ENCODE measurements at places on chromosomes 7 and 10.

DNA sequence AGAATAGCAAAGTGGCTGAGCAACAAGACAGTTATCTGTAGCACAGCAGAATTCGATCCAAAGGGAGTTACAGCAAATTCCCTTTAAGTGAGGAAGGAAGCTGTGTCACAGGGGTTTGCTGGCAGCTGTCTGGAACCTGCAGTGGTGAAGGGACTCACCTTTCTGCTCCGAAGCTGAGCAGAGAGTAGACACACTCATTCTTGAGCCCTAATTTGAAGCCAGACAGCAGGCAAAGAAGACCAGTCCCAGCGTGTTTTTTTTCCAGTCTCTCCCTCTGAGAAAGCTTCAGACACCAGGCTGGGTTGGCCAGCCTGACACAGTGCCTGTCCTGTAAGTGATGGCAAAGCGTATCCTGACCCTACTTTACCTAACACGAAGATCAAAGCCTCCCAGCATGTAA, 210.7 kb downstream of the TRIL start:
- no peak for DNase-seq

- DNase-seq = no peak
These were observed 2.9 kb upstream of the MTPN start for GRCh38 chr7:135980012-135980551.

DNA sequence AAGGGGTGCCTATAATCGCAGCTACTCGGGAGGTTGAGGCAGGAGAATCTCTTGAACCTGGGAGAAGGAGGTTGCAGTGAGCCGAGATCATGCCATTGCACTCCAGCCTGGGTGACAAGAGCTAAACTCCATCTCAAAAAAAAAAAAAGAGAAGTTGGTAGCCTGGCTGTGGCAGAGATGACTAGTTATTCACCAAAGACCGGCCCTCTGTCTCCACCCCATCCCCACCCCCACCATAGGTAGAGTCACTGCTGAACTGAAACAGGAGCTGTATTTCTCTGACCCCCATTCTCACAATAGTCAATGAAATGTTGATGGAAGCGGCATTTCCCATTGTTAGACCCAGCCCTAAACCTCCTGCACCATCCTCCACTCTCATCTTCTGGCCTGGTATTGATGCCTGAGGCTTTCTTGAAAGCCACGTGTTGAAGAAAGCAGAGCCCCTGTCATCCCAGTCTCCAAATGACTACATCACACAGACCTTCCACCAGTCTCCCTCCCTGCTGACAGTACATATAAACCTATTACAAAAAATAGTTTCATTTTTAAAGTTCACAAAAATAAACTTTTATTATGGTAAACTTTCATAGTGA, 9.4 kb upstream of the PIK3CG start:
- no peak for DNase-seq

DNA sequence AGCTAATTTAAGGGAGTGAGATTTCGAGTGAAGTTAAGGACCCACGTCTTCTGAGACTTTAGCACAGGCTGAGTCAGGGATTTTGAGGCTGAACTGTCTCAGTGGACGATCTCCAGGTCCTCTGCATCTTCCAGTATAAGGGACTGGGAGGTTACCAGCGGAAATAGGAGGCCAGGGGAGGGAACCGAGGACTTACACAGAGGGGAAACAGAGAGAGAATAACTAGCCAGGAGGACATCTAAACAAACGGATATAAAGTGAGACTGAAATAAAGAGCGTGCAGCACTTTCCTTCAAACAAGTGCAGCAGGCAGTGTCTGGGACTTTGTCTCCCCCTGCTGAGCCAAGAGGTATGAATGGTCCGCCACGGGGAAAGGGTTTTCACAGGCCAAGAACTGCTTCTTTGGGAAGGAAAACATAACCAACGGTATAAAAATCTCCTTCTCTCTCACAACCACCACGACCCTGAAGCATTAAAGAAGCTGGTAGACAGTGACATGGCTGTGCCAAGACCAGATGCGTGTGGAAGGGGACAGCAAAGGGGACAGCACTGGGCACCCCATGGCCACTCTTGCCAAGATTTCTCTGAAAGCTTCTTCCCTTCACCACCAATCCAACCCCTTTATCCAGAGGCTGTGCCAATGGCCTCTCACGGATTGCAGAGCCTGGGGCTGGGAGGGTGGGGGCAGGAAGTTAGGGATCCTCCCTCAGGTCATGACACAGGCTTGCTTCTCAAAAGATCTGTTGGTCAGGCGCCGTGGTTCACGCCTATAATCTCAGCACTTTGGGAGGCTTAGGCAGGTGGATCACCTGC, 72.0 kb downstream of the SLC37A3 start:
- peak; percentile 63 for DNase-seq

DNA sequence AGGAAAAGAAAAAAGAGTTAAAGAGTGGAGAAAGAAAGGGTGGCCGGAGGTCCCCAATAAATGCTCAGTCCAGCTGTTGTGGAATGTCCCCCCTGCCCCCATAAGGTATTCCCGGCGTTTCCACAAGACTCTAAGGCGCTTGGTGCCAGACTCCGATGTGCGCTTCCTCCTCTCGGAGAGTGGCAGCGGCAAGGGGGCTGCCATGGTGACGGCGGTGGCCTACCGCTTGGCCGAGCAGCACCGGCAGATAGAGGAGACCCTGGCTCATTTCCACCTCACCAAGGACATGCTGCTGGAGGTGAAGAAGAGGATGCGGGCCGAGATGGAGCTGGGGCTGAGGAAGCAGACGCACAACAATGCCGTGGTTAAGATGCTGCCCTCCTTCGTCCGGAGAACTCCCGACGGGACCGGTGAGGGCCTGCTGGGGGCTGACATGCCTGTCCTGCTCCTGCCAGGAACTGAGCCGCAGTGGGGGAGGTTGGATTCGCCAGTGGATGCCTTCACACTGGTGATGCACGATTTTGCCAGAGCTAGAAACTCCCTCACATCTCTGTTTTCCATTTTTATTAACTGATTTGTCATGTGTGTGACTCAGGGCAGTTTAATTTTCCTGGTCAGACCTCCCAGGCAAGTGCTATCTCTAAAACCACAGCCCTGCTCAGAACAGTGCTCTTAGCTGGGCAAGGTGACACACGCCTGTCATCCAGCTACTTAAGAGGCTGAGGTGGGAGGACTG, 34.2 kb downstream of the TACR2 start:
- DNase-seq = no peak

DNA sequence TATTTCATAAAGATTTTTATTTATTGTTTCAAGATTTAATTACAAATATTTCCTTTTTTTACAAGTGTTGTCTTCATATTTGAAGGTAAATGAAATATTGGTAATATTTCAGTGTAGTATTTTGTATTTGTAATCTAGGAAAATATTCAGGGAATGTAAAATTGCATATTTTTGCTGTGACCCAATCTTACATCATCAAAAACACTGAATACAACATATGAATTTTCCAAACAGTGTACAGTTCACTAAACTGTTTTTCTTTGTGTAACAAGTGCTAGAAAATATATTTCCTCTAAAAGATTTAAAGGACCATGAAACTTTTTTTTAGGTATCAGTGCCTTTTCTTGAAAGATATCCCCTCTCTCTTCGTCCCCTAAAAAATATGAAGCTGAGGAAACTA, 251.9 kb upstream of the KCND2 start:
- DNase-seq = no peak

DNA sequence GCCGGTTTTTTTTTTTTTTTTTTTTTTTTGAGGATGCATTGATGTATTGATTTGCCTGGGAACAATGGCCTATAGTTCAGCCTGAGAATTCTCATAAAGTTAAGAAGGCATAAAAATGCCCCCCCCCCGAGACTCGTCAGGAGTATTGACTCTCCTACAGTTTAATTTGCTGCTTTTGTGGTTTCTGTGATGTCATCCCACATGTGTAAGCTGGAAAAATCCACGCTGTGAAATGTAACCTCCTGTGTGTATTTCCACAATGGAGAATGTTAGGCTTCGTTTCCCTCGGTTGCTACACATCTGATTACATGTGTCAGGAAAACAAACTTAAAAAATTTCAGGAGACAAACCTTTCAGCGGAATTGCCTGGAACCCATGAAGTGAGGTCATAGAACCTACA, 117.9 kb downstream of the FANK1 start:
- DNase-seq = no peak

DNA sequence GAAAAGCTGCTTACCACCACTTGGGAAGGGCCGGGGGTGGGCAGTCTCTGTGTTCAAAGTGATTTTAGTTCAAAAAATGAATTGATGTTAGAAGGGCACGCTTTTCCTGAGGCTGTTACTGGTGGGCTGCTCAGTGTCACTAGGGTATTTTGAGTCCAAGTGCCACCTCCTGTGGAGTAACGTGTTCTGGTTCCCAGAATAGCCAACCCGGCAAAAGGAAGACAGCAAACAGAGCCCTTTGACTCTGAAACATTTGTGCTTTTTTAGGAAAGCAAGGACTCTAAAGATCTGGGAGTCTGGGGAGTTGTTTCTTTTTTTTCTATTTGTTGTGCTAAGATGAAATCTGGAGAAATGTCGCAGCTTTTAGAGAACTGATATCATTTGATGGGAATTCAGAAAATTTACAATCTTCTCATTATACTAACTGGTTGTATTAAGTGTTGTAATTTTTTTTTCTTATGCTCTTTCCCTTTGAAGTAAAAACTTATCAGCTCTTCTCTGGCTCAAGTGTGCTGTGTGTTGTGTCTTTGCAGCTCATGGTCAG, 66.2 kb downstream of the MKX start:
- DNase-seq = no peak

DNA sequence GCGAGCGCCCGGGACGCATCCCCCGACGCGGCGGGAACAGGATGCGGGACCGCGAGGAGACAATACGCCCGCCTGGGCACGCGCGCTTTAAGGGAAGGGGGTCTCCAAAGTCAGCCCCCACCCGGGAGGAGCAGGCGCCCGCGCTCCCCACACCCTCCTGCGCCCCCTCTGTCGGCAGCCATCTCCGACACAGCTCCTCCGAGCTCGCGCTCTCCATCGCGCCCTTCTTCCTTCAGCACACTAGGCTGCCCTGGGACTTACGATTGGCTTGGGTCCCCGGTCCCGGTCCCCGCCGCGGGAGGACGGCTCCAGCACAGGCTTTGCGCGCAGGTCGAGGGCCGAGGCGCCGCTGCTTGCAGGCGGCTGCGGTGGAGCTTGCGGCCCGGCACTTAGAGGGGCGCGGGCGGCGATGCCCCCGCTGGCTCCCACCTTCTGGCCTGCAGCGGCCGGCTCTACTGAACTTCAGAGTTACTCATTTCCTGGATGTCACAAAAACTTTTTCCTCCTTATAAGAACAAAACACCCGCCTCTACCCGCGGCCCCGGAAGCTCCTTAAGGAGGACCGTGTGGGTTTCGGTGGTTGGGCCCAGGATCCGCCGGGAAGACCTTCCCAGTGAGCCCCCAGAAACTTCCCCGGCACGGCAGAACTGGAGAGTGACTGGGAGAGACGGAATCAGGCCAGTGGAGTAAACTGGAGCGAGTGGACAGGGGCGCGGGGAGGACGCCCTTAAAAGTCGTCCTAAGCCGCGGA, at the start of gene ITPRIP:
Gene ITPRIP, minus strand, starts transcription at position 481 of the 751 bp plus-strand sequence. CDS start 22,414 bp downstream, outside the sequence.
- no peak for DNase-seq

DNA sequence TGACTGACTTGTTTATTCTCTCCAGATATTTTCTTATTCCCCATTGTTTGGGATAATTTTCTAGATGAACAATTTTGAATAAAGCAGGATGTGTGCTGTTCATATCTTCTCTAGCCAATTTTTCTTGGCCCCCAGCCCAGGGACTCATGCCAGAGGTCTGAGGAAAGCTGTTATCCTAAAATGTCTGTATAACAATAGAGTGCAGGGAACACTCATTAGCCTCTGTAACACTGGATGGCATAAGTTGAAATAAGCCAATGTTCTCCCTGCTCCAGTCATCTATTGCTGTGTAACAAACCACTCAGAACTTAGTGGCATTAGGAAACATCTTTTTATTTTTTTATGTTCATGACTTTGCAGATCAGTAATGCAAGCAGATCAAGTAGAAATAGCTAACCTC, 121.7 kb upstream of the TRIM24 start:
- no peak for DNase-seq

DNA sequence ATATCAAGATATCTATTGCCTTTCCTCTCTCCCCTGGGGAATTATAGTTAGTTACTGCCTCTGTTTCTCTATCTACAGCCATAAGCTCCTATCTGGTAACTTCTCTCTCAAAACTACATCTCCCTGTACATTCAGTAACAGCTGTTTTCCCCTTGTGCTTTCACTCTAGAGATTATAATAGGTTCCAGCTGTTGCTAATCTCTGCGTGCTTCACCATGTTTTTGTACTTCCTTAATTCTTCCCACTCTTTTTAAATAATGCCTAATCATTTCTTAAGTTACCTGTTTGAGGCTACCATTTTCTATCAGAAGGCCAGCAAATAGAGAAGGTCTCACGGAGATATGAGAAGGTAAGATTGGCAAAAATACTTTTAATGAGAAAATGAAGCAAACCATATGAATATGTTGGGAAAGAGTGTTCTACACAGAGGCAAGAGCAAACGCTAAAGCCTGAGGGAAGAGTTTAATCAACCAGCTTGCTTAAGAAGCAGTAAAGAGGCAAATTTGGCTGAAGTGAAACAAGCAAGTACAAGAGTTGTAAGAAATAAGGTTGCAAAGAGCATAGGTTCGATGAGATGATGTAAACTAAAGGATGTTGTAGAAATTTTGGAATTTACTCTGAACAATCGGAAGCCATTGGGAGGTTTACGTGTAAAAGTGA, 101.9 kb upstream of the HGF start:
- DNase-seq = no peak
